Mesothelial cell of epicardium (in vitro differentiated cells): ENCODE measurements at places on chromosomes 2 and 18.

DNA sequence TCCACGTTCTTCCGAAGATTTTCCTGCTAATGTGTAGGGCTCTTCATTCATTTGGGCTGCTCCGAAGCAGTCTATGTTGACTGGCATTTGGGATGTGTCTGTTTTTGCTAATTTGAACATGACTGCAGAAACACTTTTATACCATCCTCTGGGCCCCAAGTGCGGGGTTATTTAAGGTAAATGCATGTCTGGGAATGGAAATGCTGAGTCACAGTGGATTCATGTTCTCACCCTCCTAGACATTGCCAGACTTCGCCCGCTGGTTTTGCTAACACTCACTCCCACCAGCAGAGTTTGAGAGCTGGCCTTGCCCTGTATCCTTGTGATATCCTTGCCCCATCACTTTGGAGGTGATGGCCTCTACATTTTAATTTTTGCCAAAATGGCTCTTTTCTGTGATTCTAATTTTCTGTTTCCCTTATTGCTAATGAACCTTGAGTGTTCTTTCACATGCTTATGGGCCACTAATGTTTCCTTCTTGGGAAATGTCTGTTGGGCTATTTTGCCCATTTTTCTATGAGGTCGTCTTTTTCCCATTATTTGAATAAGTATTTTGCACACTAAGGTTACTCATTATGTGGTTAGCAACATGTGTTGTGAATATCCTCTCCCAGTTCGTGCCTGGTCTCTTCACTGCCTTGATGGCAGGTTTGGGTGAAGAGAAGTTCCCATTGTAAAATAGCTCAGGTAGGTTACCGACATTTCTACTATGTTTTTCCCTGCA lies 204.1 kb downstream of the GLI2 start:
- DNase-seq: no peak

DNA sequence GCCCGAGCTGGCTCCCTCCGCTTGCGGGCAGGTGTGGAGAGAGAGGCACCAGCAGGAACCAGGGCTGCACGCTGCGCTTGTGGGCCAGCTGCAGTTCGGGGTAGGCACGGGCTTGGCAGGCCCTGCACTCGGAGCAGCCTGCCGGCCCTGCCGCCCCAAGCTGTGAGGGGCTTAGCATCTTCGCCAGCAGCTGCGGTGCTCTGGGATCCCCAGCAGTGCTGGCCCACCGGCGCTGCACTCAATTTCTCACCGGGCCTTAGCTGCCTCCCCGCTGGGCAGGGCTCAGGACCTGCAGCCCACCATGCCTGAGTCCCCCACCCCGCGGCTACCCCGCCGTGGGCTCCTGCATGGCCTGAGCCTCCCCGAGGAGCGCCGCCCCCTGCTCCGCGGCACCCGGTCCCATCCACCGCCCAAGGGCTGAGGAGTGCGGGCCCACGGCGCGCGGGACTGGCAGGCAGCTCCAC lies 434.4 kb upstream of the RGPD4 start:
- no peak for DNase-seq

DNA sequence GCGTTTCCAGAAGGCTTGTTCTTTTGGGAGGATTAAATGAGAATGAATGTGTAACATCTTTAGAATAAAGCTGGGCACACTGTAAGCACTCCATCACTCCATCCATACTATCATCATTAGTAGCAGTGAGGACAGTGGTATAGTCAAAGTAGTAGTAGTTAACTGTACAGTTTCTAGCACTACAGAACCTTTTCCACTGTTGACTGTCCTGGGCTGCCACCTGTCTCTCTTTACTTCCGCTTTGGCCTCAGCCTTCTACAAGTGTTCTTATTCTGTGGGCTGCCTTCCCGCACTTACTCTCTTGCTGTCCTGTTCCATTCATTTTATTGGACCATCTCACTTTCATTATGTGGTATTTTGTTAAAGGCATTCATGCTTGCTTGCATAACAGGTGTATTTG lies 3.3 kb downstream of the SLC9A2 start:
- no peak for DNase-seq

DNA sequence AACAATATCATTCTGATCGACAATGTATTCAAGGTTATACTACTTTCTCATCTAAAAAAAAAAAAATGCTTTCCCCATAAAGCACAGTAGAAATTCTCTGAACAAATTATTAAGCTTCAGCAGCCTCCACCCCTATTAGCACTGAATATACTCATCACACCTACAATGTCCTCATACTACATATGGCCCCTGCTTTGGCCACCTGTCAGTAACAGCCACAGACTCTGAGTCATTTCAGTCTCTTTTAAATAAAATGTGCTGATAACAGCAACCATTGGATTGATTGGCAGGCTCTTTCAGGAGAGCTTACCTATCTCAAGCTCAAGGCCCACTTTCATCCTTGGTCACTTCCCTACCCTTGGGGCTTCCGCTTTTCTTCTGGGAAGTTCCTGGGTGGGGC lies 236.7 kb downstream of the TMX3 start:
- DNase-seq: no peak

GRCh38 chr2:47833516-47833968 lies 50.6 kb downstream of the MSH6 start:
- no peak for DNase-seq

GRCh38 chr2:133633881-133634409 lies 65.7 kb upstream of the NCKAP5 start:
- DNase-seq: no peak

DNA sequence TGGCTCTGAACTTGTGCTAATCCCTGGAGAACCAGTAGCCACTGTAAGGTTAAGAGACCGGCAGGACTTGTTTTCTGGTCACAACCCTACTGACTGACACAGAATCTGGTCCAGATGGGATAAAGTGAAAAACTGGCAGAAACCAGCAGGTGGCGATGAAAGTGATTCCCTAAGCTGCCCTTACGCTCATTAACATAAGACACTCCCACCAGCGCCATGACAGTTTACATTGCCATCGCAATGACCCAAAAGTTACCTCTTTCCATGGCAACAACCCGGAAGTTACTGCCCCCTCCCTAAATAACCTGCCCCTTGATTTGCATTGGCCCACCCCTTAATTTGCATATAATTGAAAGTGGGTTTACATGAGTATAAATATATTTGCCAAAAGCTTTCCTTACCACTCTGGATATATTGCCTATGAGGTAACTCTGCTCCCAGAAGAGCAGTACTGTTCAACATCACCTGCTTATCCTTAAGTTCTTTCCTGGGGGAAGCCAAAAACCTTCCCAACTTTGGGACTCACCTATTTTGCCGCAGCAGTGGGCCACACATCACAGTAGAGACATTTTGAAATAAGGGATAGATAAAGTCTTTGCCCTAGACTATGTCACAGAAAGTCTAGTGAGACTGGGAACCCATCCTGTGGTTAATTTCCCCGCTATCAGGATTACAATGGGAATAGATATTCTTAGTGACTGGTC lies 35.8 kb upstream of the AFF3 start:
- DNase-seq: no peak

GRCh38 chr18:32270341-32270740 lies 80.5 kb downstream of the MEP1B start:
- DNase-seq: no peak

DNA sequence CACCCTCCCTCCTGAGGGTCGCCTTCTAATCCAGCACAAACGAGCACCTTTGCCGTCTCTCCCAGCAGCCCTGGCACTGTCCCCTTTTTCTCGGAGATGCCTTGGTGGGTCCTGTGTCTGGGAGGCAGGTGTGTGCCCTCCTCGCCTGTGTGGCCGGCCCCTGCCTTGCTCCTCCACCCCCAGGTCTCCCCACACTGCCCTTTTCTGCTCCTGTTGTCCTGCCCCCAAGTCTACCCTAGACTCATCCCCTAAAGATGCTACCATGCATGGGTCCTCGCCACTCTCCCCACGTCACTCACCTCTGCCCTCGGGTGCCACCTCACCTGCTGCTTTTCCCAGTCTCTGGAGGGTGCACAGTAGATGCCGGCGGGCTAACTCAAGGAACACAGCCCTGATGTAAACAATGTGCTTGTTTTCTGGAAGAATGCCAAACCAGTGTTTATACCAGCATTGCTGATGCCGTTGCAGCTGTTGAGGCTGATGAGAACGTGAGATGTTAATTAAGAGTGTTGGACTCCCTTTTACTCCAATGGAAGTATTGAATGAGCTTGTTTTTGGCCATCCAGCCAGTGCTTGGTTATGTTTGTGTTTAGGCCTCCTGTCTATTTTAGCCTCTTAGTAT lies 223.1 kb downstream of the AGAP1 start:
- DNase-seq: no peak

GRCh38 chr2:142865924-142866323 lies 11.5 kb upstream of the KYNU start:
- DNase-seq: no peak

DNA sequence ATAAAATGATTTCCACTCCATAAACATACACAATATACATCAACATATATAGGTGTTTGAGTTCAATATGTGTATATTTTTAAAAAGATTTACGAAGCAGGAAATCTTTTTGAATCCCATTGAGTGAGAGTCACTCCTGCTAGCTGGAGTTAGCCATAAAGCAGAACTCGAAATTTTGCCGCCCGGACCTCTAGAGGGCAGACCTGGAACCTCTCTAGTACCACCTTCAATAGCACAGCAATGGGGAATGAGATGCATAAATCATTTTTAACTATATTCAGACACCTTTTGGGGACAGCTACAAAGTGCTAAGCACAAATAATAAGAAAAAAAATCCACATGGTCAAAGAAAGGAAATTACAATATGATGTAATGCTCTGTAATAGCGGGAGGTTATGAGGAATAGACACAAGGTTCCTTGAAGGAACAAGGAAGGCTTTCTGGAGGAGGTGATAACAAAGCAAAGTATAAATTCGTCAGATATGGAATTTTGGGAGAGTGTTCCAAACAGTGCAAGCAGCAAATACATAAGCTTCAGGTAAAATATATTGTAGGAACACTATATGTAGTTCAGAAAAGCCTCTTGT lies 533.4 kb downstream of the ERBB4 start:
- DNase-seq: no peak

- no peak for DNase-seq
These were observed 278.0 kb upstream of the SPRED2 start for GRCh38 chr2:65710356-65710755.

DNA sequence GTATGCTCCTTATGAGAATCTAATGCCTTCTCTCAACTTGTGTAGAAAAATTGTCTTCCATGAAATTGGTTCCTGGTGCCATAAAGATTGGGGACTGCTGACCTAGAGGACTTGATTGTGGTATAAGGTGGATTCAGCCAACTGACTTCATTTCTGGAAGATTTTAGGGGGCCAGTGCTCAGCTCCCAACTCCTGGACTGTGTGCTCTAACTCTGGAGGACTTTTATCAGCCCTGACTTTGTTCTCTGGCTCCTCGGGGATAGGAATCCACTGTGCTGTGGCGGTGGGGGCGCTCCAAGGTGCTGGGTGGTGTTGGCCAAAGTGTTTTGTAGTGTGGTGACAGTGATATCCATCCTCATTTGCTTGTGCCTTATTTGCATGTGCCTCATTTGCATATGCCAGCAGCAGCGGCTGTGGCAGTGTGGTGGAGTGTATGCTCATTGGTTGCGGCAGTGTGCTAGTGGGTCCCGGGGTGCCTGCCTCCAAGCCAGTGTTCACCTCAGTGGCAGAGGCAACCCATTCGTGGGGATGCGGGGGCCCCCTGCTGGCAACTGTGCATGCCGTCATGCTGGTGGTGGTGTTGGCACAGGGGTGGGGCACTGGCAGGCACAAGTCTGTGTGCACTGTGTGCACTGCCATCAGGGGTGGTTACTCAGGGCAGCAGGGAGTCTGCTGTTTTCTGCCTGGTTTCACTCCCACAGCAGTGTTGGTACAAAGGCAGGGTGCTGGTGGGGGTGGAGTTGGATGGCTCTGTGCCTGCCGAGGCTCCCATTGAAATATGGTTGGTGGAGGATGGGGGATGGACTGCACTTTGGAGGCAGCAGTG lies 19.6 kb downstream of the EHBP1 start:
- no peak for DNase-seq

DNA sequence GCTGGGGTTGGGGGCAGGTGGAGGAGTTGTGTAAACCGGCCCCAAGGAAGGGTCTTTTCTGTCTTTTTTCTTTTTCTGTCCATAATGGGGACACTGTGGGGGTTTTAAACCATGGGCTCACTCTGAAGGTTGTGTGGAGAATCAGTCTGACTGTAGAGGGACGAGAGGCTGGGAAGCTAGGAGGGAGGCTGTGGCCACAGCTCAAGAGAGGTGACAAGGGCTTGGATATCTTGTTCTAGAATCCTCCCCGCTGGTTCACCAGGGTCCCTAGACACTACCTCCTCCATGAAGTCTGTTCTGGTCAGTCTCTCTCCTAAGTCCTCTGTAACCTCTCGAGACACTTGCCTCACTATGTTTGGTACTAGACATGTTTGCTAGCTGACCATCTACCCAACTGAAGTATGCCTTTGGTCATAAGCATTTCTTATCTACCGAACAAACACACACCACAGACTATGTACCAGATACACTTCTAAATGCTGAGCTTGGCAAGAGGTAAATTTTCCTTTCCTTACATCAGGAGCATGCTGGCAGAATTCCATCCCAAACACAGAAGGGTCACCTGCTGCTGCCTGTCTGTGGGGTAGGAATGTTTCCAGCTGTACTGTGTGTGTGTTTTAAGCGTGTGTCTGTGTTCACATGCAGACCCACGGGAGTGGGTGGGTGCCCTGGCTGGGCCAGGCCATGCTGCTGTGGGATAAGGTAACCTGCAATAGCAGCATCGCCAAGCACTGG lies 69.6 kb upstream of the MGAT4A start:
- DNase-seq: no peak

DNA sequence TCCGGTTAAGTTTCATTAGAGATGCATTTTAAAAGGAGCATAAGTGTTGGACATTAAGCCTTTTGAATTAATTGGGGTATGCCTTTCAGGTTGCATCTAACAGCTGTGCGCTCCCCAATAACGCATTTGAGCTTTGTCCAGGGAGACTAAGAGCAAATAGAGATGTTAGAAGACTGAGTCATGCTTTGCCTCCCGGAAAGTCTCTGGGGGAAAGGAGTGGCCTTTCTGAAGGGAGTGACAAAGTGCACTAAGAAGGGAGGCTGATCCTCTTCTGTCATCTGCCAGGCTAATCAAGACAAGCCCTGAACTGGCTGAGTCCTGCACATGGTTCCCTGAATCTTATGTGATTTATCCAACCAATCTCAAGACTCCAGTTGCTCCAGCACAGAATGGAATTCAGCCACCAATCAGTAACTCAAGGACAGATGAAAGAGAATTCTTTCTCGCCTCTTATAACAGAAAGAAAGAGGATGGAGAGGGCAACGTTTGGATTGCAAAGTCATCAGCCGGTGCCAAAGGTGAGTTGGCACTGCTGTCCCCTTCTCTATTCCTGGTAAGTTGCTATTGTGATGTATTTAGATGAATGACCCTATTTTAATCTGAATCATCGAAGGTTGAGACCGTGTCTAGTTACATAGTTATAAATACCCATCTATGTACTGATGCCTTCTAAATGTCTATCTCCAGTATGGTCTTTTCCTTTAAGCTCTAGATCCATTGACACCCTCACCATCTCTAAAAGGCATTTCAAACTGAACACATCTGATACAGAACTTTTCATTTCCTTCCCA lies 12.1 kb downstream of the TTL start:
- no peak for DNase-seq

DNA sequence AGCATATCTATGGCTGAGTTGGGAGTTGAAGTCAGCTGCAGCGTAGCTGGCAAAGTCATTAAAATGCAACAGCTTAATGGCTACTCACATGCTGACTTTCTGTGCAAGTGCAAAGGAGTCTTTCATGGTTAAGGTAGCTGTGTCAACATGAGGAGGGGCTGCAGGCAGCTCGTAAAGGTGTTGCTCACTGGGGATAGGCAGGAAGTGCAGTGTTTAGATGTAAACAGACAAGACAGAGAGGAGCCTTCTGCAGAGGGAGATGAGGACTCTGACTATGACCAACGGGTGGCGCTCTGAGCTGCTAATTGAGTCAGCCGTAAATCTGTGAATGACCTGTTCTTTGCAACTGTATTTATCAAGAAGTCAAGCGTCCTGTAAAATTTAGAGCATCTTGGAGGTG lies 22.3 kb upstream of the CAVIN2 start:
- DNase-seq: no peak

- no peak for DNase-seq
These were observed 59.6 kb downstream of the NCKAP5 start for GRCh38 chr2:133508546-133509165.
